ENCODE measurements at places on chromosomes 6 and 20. TPM values are rescaled to one million over a fixed set of nuclear protein-coding genes. Genes with fewer than 3 reads are reported as not detected.

Gene SEL1L2
- 0.40 TPM for total RNA-seq

Gene PLAGL2
- 6.7 TPM for total RNA-seq

Gene ARMC2
- 11.5 TPM for total RNA-seq

Gene TRIM15
- total RNA-seq: not detected

Gene DOK5
- 1.8 TPM for total RNA-seq

Gene ISM1
- 1.7 TPM for total RNA-seq

Gene TSPYL4
- 29.4 TPM for total RNA-seq

Gene CNR1
- 0.47 TPM for total RNA-seq

Gene HAO1
- total RNA-seq: not detected

Gene MATN4
- total RNA-seq: not detected

Gene KCNG1
- total RNA-seq: 0.37 TPM

Gene EMILIN3
- total RNA-seq: 4.3 TPM

Gene FAM217A
- not detected for total RNA-seq

Gene MARCKS
- total RNA-seq: 25.4 TPM

Gene PACRG
- 8.2 TPM for total RNA-seq

Gene C4A
- 96.3 TPM for total RNA-seq

Gene AGPAT4
- total RNA-seq: 1.7 TPM

Gene ADGRF1
- total RNA-seq: not detected

Gene ZNF217
- 8.0 TPM for total RNA-seq

Gene TINAG
- total RNA-seq: 0.15 TPM

Gene CAGE1
- total RNA-seq: not detected

Gene DDO
- total RNA-seq: 31.5 TPM

Gene PPP1R18
- 15.0 TPM for total RNA-seq

Gene AKIRIN2
- 30.7 TPM for total RNA-seq

Gene ZBTB24
- total RNA-seq: 3.4 TPM

Gene HSPA1L
- 2.0 TPM for total RNA-seq

Gene C6orf132
- total RNA-seq: 2.2 TPM

Gene HRH3
- not detected for total RNA-seq

Gene SYCP2
- total RNA-seq: 2.8 TPM

Gene RAB44
- 0.07 TPM for total RNA-seq

Gene SLC22A7
- total RNA-seq: not detected

Gene MRAP2
- not detected for total RNA-seq

Gene CST7
- total RNA-seq: 0.92 TPM

Gene KIF25
- not detected for total RNA-seq

Gene RBPJL
- total RNA-seq: not detected

Gene PKIB
- 0.35 TPM for total RNA-seq

Gene IMPG1
- total RNA-seq: not detected

Gene SSTR4
- total RNA-seq: not detected

Gene FAM229B
- total RNA-seq: 69.3 TPM

Gene SHLD1
- 6.9 TPM for total RNA-seq

Gene ECT2L
- 0.37 TPM for total RNA-seq

Gene RAB32
- 5.3 TPM for total RNA-seq

Gene CDC5L
- total RNA-seq: 20.1 TPM

Gene LY6G5B
- total RNA-seq: 3.9 TPM

Gene SMLR1
- total RNA-seq: not detected

Gene GHRH
- total RNA-seq: not detected

All from left ventricle myocardium superior (tissue), 1 donor.